Stimulated activated CD4-positive, alpha-beta T cell treated with anti-CD3 and anti-CD28 coated beads, Interleukin-2, amount 100 ng/mL, for 4 hours (primary cell): ENCODE measurements at places on chromosomes 16 and 17.

GRCh38 chr16:12087901-12088421 lies 111.4 kb downstream of the SNX29 start:
- DNase-seq = no peak

GRCh38 chr17:72822358-72823023 lies 270.0 kb downstream of the SLC39A11 start:
- DNase-seq = no peak

DNA sequence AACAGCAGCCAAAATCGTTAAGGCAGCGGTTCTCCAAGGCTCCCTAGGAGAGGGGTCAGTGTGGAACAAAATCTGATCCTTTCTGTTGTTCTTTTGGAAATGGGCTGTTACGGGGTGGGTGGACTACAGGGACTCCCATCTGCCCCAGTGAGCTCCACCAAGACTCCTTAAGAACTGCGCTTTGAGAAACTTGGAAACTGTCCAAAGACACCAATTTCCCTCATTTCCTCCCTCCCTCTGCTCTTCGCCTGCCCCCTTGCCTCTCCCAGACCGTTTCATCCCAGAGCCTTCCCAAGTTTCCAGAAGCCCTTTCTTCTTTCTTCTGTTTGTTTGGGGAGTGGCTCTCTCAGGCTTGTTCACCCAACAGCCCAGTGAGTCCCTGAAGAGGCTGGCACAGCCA lies 205.4 kb downstream of the COPRS start:
- DNase-seq = no peak

- DNase-seq = no peak
These were observed 34.5 kb downstream of the RNF213 start for GRCh38 chr17:80295146-80295545.
